ENCODE measurements at places on chromosomes 12 and 14. TPM values are rescaled to one million over a fixed set of nuclear protein-coding genes. Genes with fewer than 3 reads are reported as not detected.

DNA sequence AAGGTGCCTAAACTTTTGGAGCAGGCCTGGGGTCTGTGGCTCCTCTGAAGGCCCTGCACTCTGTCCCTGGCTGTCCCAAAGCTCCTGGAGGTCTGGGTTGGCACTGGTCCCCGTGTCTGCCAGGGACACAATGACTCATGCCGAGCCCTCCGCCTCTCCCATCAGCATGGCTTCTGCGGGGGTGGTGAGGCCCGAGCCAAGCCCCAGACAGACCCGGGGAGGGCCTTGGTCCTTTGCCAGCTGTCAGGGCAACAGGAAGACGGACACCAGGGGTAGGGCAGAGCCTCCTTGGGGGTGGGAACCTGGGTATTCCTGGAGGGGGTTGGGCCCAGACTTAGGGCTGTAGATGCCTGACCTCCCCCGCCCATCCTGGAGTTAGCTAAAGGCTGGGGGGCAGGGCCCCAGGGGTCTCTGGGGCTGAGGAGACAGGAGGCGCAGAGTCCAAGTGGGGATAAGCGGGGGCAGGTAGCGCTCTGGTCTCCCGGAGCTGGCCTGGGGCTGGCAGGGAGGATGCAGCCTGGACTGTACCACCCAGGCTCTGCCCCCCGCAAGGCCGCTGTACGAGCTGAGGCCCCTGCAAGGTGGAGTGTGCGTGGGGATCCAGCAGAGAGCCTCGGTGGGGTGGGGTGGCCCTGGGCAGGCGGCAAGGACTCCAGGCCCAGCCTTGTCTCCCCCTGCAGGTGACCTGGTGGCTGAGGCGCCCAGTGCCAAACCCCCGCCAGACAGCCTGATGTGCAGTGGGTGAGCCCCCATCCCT is 16.4 kb upstream of the PUS1 start:
- no peaks in the 10 kb centered on the region for H3K27me3 ChIP-seq
- H3K4me1 ChIP-seq: peaks cover 8% of the 10 kb centered on the region

DNA sequence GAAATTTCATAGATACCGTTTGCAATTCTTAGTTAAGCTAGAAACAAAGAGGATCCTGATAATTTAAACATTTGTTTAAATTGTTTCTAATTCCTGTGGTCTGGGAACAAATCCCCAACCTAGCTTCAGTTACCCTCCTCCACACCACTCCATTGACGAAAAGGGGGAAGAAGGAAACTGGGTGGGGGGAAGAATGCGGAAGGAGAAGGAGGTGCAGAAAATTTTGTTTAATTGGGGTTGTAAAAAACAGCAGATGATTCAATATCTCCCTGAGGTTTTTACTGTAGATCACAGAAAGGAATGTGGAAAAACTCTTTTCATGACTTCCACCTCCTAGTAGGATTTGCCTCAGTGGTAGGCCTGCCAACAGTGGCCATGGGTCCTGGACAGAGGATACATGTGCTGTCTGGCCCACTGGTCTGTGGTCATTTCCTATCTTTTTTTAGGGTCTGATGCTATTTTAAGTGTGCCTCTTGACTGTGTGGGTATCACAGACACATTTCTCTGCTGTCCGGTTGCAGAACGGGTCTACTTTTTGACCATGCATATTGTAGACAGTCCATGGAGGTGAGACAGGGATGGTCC is 122.9 kb upstream of the PCED1B start:
- no peak overlapping the region for H3K4me3 ChIP-seq
- H3K27ac ChIP-seq: no peak overlapping the region
- no peak for DNase-seq
- H3K27me3 ChIP-seq: no peaks in the 10 kb centered on the region

DNA sequence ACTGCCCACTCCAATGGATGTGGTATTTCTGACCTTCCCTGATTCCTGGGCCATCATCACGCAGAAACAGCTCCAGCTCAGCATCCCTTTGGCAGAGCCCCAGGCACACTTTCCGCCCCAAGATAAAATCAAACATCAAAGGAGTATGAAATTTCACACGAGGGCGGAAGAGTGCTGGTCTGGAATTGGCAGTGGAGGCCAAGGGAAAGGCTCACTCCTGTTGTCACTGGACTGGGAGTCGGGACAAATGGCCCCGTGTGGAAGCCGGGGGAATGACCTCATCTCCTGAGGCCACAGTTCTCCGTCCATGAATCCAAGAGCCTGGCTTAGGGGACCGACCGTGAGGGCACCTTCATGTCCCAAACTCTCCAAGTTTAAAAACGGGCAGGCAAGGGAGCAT is 40.9 kb downstream of the FZD10 start:
- H3K36me3 ChIP-seq: no peaks in the 10 kb centered on the region
- no peak for DNase-seq
- no peak overlapping the region for H3K4me3 ChIP-seq
- H3K27ac ChIP-seq: no peak overlapping the region
- no peaks in the 10 kb centered on the region for H3K4me1 ChIP-seq
- no peaks in the 10 kb centered on the region for H3K27me3 ChIP-seq

DNA sequence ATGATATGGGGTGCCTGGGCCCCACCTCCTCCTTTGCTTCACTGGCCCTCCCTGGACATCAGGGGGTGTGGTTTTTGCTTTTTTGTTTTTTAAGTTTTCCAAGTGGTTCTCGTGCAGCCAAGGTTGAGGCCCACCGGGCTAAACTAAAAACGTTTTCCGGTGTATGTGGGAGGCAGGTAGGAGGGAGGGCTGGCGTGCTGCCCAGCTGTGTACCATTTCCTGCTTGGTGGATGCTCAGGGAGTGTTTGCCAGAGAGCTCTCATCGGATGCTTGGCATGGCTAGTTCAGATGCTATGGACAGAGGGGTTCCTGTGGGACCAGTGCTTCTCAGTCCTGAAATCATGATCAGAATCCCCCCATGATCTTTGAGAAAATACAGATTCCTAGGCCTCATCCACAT is 246.4 kb downstream of the CACNA1C start:
- peaks cover 52% of the 10 kb centered on the region for H3K4me1 ChIP-seq
- no peaks in the 10 kb centered on the region for H3K36me3 ChIP-seq
- H3K4me3 ChIP-seq: no peak overlapping the region

- no peaks in the 10 kb centered on the region for H3K36me3 ChIP-seq
- DNase-seq: peak; percentile 95
- peak overlapping the region; percentile 100 for H3K27ac ChIP-seq
- H3K4me3 ChIP-seq: peak overlapping the region; percentile 98
- H3K4me1 ChIP-seq: peaks cover 25% of the 10 kb centered on the region
Measured at GRCh38 chr12:10213168-10214135, 775 bp downstream of the GABARAPL1 start.

CCDC177 gene
- polyA plus RNA-seq: not detected

GAPDH gene
- polyA plus RNA-seq: 8,138 TPM
